ENCODE measurements at places on chromosomes 5 and 9.

DNA sequence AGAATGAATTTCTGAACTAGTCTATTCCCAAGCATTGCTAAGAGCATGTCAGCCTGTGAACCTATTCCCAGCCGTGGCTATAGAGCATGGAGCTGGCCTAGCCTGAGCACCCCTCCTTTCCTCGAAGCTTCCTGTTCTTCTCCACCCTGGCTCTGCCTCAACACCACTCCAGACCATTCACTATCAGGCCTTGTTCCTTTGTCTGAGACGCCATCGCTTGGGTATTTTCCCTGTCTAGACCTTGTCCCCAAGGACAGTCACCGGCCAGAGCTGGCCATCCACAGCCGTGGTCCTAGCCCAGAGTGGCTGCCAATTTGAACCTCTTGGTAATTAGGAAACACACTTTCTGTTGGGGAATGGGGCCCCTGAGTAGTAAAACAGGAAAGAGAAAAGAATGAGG is 105.8 kb downstream of the LIFR start:
- no peak for DNase-seq

DNA sequence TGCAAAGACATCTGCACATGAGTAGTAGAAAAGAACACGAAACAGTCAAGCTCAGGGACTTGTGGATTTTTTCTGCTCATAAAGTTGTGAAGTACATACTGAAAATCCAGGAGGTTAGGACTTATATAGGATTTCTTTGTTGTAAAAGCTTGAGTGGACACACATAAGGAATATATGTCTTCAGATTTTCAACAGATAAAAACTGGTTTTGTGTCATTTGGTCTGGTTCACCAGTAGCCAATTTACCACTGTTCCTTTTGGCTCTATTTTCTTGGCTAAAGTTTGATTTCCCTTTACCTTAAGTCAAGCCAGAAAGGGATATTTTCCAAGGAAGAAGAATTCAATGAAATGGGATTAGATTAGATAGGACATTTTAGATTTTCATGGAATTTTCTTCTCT is 204.3 kb downstream of the NR3C1 start:
- DNase-seq: no peak

DNA sequence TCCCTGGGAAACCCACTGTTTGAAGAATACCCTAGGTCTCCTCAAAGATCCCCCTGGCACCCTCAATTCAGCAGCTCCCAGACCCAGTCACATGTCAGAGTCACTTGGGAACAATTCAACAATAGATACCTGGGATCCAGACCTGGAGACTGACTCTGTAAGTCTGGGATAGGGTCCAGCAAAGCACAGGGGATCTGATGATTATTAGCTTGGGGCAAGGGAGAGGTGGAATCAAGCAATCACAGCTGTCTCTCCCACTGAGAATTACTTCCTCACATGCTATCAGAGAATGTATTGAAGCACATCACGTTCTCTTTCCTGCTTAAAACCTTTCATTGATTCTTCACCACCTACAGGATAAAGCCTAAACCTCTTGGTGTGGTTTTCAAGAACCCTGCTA is 5.9 kb downstream of the FAM193B start:
- DNase-seq: no peak

DNA sequence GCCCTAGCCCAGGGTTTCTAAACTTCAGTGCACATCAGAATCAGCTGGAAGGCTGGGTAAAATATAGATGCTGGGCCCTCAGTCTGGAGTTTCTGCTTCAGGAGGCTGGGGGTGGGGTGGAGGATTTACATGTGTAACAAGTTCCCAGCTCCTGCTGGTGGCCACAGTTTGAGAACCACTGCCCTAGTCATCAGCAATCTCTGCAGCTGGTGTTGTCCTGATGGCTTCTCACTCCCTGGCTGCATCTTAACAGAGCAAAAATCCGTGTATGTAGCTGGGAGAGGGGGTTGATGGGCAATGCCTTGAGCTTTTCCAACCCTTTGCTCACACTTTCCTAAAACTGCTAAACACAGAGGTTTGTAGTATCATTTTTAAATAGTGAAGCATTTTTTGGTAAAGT is 186.0 kb upstream of the KLF9 start:
- no peak for DNase-seq

Measured in CD4-positive, alpha-beta T cell treated with Interleukin-1 beta for 1 hour (primary cell).